ENCODE measurements at places on chromosomes 1 and 21.

GRCh38 chr21:16504766-16505165 is 775.0 kb downstream of the USP25 start:
- no peak for DNase-seq

DNA sequence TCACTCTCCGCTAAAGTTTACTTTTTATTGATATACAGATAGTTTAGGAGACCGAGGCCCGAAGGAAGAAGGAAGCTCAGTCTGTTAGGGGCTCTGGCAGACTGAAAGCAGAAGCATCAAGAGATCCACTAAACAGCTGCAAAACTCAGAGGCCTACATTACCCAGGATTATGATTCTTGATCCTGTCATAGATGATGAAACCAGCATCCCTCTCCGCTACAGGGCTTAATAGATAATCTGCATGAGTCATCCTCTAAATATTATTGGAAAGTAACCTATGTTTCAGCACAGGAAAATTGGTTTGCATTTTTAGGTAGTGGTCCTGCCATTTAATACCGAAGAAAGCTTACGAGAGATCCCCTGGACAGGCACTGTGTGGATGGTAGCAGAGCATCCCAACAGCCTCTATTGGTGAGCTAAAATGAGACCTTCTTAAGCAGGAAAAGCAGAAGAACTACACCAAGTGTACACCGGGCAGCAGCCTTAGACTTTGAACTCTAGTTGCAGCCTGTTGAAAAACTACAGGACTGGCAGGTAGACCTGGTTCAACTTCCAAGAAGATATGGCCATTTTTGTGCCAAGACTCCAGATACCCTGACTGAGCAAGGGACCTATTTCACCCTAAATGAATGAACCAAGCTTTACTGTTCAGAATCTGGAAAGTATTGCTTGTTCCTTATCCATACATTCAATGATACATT is 6.8 kb downstream of the CASQ2 start:
- DNase-seq = no peak

- DNase-seq = no peak
These were observed 54.4 kb upstream of the AJAP1 start for GRCh38 chr1:4599951-4600481.

GRCh38 chr1:21913763-21914162 is 23.3 kb downstream of the HSPG2 start:
- DNase-seq = no peak

All from T1000 (cell line).